Naive thymus-derived CD8-positive, alpha-beta T cell (primary cell): ENCODE measurements at places on chromosomes 11 and 22.
A peak's percentile ranks its signal among the peaks of the same experiment; 100 is the strongest.

DNA sequence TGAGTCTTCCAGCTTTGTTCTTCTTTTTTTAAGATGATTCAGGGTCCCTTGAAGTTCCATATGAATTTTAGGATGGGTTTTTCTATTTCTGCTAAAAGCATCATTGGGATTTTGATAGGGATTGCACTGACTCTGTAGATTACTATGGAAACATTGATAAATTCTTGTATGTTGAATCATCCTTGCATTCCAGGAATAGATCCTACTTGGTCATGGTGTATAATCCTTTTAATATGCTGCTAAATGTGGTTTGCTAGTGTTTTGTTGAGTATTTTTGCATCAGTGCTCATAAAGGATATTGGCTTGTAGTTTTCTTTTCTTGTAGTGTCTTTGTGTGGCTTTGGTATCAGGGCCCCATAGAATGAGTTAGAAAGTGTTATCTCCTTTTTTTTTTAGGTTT, 34.9 kb upstream of the PHOX2A start:
- DNase-seq, result no peak

- no peak for DNase-seq
Measured at GRCh38 chr11:27319072-27319471, 43.9 kb downstream of the CCDC34 start.

DNA sequence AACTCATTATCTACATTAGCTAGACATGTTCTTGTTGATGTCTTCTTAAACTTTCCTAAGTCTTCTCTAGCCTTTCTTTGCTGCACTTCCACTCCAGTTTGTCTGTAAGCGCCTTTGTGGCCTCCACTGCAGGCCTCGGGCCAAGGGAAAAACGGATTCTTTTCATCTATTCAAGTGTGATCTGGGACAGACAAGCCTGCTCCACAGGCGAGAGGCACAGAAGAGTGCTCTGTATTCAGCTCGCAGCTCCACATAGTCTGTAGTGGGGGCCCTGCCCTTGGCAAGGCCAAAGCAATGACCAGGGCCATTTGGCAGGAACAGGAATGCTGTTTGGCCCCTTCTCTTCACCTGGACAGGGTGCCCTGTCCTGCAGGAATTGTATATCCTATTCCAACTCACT, 84.1 kb upstream of the BARX2 start:
- DNase-seq, result no peak

- no peak for DNase-seq
Measured at GRCh38 chr22:32380991-32381390, 23.3 kb downstream of the RFPL3 start.

GRCh38 chr11:8442301-8442700, 151.7 kb downstream of the STK33 start:
- no peak for DNase-seq

GRCh38 chr22:36398601-36399471, 11.1 kb upstream of the MYH9 start:
- DNase-seq, result no peak

GRCh38 chr11:284105-285020, 4.6 kb upstream of the PGGHG start:
- DNase-seq, result no peak

GRCh38 chr11:250740-251299, 14.0 kb downstream of the PSMD13 start:
- peak; percentile 87 for DNase-seq

- no peak for DNase-seq
Measured at GRCh38 chr11:71086687-71087258, 165.6 kb downstream of the SHANK2 start.

DNA sequence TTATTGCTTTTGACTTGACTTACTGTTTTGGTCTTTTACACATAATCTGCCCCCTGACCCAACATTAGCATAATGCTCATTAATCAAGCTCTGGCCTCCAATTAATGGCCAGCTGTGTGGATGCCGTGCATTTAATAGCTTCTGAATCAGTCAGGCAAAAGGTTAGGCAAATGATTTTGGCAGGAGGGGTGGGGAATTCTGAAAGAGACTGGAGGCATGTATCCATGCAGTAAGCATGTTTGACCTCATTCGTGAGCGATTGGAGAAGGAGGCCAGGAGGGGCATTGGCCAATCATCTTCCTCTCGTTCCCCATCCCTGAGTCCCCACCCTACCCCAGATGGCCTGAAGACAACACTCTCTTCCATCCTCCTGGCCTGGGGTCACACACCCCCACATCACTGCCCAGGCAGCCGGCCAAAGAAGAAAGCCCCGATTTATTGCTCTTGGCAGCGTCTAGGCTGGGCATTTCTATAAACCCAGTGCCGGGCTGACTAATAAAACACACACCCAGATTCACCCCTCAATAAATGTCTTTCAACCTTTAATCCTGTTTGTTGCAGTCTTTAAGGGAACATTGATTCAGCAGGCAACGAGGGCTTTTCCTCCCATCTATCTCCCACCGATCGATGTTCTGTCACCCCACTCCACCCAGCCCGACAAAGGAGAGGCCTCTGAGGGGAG, 150.0 kb downstream of the OPCML start:
- no peak for DNase-seq

GRCh38 chr11:15638386-15638787, 523.7 kb downstream of the INSC start:
- no peak for DNase-seq

DNA sequence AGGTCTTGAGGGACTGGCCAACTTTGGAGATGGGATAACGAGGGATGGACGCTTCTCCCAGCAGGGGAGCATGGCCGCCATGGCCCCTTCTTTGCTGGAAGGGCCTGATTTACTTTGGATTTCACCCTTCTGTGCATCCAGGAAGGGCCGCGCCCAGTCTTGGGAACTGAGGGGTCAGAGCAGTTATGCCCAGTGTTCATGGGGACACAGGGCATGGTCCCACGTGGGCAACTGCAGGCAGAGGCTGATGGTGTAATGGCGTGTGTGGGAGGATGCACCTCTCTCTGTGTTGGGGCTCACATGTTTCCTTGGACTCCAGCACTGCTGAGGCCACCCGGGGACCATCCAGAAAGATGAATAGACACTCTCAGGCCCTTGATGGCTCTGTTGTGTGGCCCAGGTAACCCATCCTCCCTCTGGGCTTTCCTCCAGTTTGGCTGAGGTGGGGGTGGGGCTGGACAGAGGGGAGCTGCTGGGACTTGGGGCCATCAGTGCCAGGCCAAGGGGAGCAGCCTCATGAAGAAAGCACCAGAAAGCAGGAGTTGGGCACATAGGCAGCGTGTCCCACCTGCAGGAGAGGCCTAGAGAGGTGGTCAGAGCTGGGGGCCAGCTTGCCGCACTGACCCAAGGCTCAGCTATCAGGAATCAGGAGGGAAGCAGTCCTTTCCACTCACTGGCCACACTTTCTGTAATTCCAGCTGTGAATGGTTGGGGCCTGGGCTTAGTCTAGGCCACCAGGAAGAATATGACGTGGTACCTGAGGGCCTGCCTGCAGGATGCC, 1033.9 kb downstream of the TBC1D22A start:
- no peak for DNase-seq

DNA sequence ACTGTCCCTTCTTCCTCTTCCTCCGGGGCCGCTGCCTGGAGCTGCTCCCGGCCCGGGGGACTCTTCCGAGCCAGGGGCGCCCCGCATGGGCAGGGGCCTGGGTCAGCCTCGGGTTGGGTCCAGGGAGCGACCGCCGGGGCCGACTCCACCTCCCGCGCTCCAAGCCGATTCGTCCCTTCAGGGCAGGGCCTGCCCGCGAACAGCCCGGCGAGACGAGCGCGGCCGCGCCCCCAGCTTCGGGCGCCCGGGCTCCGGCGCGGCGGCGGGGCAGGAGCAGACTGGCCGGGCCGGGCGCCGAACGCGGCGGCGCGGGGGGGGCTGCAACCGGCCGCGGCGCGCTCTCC, at the start of gene LARGE1:
TSS of gene LARGE1 (minus strand) at position 280 of the 344 bp plus-strand sequence.
- no peak for DNase-seq

GRCh38 chr22:50157709-50158375, 12.7 kb upstream of the PANX2 start:
- DNase-seq, result no peak

DNA sequence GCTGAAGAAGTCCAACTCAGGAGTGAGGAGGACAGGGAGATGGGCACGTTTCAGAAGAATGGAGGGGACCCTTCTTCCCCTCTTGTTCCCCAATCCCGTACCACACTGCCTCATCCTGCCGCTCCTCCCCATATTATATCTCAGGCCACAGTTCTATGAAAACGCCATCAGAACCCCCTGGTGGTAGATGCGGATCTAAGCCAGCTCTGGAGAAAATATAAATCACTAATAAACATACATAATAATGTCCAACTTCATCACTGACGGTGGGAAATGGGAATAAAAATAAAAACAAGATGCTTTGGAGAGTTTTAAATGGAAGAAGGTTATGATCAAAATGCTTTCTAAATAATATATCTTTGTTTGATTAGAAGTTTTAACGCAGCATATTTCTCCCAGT, 400.3 kb downstream of the CADM1 start:
- DNase-seq, result no peak

DNA sequence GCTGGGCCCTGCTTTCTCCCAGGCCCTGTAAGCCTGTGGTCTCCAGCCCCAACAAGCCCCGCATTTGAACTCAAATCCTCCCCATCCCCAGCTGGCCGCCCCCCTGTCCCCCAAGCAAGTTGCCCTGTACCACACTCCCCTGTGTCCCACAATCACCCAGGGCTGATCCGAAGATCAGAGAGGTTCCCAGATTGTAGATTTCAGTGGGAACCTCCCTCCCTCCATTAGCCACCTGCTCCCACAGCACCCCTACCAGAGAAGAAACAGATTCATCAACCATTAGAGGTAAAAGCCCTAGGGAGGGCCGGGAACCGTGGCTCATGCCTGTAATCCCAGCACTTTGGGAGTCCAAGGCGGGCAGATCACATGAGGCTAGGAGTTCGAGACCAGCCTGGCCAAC, 107.5 kb downstream of the FEZ1 start:
- DNase-seq, result no peak

DNA sequence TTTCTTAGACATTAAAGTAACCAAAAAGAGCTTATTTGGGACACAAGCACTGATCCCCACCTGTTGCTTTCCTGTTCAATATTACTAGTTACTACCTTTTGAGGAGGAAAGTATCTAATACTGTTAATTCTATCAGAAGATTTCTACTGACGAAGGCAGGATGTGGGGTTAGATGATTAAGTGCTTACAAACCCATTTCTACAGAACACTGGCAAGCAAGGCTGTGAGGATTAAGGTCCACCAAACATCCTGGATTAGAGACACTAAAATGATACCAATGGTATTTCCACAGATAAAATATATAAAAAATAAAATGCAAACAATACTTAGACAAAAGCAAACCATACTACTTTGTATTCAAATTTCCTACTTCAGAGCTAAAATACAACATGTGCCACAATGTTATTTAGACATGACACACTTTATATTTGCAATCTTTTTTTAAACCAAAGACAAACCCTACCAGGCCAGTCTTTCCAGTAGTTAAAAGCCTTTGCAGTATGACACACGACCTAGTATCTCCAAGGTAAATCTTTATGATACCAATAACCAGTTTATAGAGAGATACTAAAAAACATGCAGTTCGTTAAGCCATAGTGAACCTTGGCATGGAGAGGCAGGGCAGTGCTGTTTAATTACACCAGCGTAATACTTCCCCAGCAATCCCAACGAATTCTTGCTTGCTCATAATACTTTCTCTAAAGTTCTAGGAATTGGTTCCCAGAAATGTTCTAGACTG, 71.2 kb upstream of the TP53AIP1 start:
- DNase-seq, result no peak

GRCh38 chr22:29710922-29711593, 8.7 kb upstream of the CABP7 start:
- no peak for DNase-seq

DNA sequence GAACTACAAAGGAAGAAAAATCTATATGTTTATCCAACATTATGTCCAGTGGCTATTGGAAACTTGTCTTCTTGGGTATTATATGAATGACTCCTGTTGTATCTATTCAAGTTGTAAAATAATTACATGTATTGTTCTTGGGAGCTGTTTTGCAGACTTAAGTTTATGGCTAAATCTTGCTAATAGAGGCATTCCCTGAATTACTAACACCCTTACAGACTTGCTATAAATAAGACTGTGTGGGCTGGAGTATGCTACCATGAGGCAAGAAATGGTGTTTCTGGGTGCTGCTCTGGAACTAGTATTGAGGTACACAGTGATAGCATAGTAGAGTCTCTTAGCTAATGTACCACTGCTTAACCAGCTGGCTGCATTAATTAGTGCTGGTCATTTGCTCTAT, 155.1 kb downstream of the HIPK3 start:
- no peak for DNase-seq

GRCh38 chr11:36409152-36409816, 100.8 kb downstream of the TRAF6 start:
- DNase-seq, result no peak

DNA sequence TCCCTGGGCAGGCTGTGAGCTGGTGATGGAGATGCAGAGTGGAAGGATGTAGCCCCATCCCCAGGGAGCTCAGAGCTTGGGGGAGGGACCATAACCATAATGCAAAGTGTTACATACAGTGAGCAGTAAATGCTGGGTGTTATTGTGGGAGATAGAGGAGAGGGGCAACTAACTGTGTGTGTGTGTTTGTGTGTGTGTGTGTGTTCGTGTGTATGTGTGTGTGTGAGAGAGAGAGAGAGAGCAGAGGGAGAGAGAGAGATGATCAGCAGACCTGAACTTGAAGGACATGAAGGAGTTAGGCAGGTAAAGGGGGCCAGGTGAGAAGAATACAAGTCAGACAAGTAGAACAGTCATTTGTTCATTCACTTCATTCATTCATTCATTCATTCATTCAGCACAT, 74.2 kb downstream of the CACNG2 start:
- DNase-seq, result no peak

DNA sequence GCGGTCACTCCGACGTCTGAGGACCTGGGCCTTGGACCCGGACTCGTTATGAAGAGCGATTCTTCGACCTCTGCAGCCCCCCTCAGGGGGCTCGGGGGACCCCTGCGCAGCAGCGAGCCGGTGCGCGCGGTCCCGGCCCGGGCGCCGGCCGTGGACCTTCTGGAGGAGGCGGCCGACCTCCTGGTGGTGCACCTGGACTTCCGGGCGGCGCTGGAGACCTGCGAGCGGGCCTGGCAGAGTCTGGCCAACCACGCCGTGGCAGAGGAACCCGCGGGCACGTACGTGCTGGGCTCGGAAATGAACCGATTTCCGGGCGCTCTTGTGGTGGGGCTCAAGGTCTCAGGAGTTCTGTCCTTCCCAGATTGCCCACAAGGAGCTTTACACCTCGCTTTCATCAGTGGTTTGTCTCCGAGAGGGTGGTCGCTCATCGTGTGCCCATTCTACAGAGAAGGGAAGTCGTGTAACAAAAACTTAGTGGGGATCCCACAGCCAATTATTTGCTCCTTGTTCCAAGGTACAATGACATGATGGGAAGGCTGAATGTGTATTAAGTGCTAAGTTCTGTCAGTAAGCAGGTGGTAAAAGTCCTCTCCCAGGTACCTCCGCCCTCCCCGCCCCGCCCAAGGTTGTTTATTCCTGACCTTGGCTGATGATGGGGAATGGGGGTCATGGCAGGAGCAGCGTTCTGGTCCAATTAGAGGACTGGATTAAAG, 695 bp downstream of the PEX26 start:
- peak; percentile 20 for DNase-seq

GRCh38 chr22:42972649-42973535, 42.1 kb downstream of the PACSIN2 start:
- no peak for DNase-seq

- DNase-seq, result no peak
Measured at GRCh38 chr11:32153747-32154146, 62.9 kb downstream of the RCN1 start.

GRCh38 chr11:110716361-110716760, 4.1 kb upstream of the ARHGAP20 start:
- no peak for DNase-seq
